ENCODE measurements at places on chromosomes 7 and 10.

DNA sequence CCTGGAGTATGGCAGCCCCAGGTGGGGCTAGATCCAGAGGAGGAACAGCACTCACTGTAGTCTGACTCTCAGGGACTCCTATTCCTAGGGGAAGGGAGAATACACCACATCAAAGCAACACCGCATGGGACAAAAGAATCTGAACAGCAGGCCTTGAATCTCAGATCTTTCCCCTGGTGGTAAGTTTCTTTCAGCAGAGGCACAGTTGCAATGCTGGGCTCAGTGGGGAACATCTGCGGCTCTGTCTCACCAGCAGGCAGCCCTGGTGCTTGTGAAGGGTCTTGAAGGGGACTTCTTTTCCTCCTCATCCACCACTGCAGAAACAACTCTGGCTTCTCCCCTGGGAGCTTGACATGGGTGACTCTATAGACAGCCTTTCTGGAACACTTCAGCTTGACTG lies 111.2 kb upstream of the ARHGAP21 start:
- DNase-seq = no peak

DNA sequence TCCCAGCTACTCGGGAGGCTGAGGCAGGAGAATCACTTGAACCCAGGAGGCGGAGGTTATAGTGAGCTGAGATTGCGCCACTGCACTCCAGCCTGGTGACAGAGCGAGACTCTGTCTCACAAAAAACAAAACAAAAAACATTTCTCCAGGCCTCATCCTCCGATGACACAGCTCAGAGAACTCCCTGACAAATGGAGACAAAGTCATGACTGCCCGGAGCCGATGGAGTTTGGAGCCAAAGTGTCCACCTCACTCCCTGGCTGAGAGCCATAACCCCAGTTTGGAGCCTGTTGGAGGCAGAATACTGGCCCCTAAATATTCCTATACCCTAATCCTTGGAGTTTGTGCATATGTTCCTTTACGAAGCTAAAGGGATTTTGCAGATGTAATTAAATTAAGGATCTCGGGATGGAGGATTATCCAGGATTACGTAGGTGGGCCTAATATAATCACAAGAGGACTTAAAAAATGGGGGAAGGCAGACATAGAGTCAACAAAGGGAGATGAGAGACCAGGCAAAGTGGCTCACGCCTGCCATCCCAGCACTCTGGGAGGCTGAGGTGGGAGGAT lies 22.7 kb downstream of the SSC4D start:
- DNase-seq = no peak

DNA sequence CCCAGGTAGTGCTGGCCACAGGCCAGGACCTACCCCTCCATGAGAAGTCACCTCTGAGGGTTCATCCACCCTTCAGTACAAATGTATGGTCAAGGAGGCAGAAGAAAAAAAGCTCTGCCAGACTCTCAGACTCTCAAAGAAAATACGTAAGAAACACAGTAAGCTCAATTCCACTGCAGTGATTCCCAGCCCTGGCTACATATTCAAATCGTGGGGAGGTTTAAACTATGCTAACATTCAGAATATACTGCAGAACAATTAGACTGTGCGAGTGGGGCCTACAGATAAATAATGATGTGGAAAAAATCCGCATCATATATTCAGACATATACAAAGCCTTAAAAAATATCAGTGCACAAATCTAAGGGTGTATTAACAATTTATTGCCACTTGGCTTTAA lies 162.6 kb downstream of the ATE1 start:
- DNase-seq = no peak

DNA sequence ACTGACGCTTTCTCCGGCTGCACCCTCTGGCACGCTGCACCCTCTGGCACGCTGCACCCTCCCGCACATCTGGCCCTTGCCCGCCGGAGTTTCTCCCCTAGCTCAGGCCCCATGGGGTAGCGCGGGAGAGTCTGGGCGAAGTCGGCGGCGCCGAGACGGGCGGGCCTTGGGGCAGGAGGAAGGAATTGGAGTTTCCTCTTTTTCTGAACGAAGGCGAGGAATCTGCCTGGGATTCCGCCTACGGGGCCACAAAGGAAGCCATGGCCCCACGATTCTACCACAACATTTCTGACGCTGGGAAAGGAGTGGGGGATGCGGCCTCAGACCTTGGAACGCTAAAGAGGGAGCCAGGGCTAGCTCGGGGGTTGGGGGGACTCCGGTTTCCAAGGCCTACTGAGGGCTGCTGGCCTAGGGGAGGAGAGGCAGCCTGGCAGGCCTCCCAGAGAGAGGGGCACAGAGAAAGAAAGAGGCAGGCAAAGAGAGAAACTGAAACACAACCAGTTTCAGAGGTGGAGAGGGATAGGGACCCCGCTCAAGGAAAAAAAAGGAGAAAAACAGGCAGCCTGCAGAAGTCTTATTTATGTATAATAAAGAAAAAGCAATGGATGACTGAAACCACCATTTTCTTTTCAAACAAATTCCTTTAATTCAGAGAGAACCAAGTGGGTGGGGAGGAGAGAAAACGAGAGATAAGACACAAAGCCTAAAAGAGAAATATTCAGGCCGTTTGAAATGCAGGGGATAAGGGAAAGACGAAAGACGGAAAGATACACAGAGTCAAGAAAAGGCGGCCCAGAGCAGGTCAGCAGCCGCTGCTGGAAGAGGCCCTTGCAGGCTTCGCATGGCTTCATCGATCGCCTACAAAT lies 4.3 kb downstream of the TLX1 start:
- no peak for DNase-seq

GRCh38 chr7:69115788-69116187 lies 482.5 kb upstream of the AUTS2 start:
- DNase-seq = no peak

DNA sequence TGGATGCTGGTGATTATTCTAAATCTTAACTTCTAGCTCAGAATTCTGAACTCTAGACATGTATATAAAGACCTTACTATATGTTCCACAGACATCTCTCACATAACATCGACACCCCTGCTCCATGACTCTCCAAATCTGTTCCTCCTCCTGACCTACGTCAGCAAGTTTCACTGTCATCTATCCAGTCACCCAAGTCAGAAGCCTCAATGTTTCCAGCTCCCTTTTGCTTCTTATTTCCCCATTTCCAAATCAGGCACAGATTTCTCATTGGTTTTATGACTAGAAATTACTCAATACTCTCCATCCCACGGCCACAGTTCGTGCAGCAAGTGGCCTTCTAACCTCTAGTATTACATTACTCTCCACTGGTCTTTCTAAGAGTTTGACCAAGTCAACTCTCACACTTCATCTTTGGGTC lies 28.5 kb downstream of the EPC1 start:
- DNase-seq = no peak

DNA sequence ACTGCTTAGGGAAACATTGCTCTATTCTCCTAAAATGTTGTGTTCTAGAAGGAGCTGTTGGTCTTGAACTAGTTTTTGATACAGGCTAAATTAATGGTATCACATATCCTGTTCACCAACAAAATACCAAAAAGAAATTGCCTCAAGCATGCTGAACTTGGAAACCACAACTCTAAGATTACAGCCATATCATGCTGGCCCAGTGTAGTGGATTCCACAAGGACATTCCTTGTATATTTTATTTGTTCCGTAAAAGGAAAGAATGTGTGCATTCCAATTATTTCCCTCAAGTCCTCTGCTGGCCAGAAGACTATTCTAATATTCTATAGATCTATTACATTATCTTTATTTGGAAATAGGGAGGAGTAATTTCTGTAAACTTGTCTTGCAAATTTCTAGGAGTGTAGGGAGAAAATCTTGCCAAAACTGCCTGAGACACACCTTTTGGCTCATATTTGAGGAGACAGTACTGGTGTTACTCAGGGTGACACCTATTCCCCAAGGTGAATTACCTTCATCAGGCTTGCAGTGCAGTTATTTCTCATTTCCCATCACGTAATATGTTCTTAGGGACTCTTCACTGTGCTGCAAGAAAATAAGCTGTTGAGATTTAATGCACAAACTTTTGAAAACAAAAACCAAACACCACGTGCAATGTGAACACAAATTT lies 1.9 kb upstream of the NEBL start:
- DNase-seq = no peak

GRCh38 chr10:110474826-110475225 lies 22.9 kb upstream of the DUSP5 start:
- DNase-seq = no peak

DNA sequence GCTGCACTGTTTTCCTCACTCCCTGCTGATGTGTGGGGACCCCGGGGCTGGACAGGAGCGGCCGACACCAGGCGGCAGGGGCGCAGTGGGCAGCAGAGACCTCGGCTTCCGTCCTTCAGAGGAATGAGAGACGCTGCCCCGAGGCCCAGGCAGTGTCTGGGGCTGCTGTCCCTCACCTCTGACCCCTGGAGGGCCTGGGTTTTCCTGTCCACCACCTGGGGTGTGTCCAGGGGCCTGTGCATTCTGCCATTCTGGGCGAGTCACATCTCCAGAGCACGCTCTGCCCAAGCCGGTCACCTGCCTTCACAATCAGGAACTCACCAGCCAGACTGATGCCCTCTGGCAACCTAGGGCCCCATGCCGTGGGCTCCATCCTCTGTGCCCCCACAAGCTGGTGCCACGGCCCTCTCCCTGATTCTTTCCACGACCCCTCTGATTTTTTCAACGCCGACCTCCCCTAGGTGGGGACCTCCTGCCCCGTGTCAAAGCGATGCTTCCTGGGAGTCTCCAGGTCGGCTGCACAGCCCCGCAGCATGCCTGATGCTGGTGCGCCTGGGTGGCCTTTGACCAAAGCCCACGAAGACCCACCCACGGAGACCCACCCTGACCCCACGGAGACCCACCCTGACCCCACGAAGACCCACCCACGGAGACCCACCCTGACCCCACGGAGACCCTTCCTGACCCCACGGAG lies 53.7 kb upstream of the CFAP46 start:
- no peak for DNase-seq

- peak; percentile 66 for DNase-seq
Measured at GRCh38 chr10:12350167-12350872, 973 bp downstream of the CAMK1D start.

All from large intestine (tissue), 12 donors.